HFFc6 (cell line): ENCODE measurements at places on chromosomes 5 and 9. TPM values are rescaled to one million over a fixed set of nuclear protein-coding genes. Genes with fewer than 3 reads are reported as not detected.

DNA sequence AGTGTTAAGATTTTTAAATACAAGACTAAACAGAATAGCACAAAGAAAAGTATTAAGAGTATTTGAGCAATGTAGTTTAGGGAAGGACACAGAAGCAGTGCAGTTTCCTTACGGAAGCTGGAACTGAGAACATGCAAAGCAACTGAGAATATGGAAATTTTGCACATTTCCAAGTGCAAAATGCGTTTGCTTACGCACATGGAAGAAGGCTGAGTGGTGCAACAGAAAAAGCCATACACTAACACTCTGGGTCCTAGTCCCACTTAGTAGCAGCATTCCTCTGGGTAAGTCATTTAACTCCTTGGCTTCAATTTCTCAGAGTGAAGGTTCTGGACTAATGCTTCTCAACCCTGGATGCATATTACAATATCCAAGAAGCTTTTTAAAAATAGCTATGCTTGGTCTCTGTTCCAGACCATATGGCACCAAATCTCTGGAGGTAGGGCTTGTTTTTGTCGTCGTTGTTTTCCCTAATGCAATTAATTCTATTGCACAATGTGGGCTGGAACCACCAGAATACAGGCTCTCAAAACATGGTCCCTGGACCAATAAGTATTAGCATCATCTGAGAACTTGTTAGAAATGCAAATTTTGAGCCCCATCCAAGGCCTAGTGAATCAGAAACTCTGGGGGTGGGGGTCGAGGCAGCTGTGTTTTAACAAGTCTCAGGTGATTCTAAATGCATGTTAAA lies 65.2 kb upstream of the DEPDC1B start:
- no peak for DNase-seq

DNA sequence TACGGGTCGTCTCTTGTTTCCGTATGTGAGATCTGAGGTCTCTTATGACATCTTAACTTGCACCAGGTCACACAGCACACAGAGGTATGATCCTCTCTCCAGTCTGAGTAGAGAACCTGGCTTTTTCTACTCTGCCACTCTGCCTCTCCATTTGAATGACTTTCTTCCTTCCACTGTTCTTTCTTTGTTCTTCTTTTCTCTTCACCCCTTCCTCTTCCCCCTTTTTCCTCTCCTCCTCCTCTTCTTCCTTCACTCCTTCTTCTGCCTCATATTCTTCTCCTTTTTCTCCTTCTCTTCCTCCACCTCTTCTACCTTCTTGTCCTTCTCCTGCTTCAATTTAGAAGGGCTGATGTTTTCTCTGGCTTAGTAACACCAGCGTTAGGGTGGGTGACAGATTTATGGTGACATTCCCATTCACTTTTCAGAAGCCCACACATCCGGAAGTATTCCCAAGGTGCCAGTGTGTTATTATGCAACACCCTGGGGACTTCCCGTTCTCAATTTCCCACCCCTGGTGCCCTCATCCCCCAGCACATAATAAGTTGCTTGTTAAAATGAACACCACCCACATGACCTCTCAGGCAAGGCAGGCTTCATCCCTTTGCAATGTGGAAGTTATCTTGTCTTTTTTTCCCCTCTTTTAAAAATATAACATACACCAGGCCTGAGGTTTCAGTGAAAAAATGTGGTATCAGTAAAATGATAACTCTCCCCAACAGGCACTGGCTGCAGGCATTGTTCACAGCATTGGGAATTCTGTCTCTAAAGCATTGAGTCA lies 122.0 kb downstream of the PAPPA start:
- peak; percentile 6 for DNase-seq

Gene ANKDD1B
- 0.17 TPM in 1 of 3 replicates, not detected in the others for total RNA-seq

- DNase-seq, result no peak
Measured at GRCh38 chr5:59103303-59103702, 520.4 kb downstream of the RAB3C start.

Gene CYSRT1
- 0.68 to 1.3 TPM (median 0.75 TPM) in 3 replicates for total RNA-seq

Gene TPPP
- 0.26 to 0.32 TPM (median 0.30 TPM) in 3 replicates for total RNA-seq

- no peak for DNase-seq
Measured at GRCh38 chr9:107894572-107895261, 405.1 kb upstream of the KLF4 start.

- DNase-seq, result no peak
Measured at GRCh38 chr9:71897577-71897976, 13.4 kb downstream of the ABHD17B start.

Gene PCDHGB3
- 4.0 to 4.4 TPM (median 4.4 TPM) in 3 replicates for total RNA-seq

Gene GDA
- total RNA-seq, result not detected in 3 replicates

DNA sequence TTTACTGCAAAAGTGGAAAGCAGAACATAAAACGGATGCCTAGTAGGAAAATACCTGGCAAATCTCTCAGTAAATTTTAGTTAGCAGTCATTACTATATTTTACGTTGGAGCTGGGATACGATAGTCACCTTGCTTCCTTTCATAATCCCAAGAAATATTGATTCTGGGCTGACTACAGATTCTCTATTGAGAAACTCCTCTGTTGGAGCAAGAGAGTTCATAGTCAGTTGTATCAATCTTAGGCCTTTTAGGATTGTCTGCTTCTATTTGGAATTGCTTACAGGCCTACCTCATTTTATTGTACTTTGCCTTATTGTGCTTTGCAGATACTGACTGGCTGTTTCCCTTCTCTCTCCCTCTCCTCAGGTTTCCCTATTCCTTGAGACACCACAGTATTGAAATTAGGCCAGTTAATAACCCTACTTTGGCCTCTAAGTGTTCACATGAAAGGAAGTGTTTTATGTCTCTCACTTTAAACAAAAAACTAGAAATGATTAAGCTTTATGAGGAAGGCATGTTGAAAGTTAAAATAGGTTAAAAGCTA lies 233.7 kb upstream of the TARS1 start:
- no peak for DNase-seq

GRCh38 chr5:180208038-180208434 lies 975 bp downstream of the RASGEF1C start:
- DNase-seq, result no peak

GRCh38 chr5:102223542-102224477 lies 72.3 kb downstream of the SLCO4C1 start:
- DNase-seq, result peak; percentile 20

Gene IRX1
- not detected in 3 replicates for total RNA-seq

Gene EQTN
- total RNA-seq, result not detected in 3 replicates

- no peak for DNase-seq
Measured at GRCh38 chr9:2344436-2344835, 277.2 kb upstream of the VLDLR start.

- DNase-seq, result no peak
Measured at GRCh38 chr9:71941998-71942567, 30.6 kb downstream of the C9orf85 start.
